ENCODE measurements at places on chromosomes 6 and 20. TPM values are rescaled to one million over a fixed set of nuclear protein-coding genes. Genes with fewer than 3 reads are reported as not detected.

DNA sequence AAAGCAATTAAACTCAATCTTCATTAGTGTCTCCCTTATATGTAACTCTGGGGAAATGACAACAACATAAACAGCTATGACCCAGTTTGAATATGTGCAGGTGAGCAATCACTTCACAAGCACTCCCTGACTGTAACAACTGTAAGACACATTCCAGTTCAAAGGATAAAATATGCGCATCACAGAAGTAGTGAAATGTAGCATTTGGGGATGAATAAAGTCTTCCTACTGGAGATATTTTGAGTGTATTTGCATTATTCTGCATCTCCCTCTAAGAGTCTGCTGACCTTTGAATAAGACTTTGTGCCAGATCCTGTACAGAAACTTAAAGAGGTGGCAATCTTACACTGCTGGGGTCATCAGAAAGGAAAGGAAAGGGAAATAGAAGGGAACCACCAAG, 179.5 kb upstream of the TBX18 start:
- DNase-seq, result no peak

GRCh38 chr6:15096894-15097837, 148.7 kb upstream of the JARID2 start:
- DNase-seq, result no peak

GRCh38 chr6:141303907-141304306, 828.8 kb upstream of the GJE1 start:
- no peak for DNase-seq

Gene ADGRG6
- total RNA-seq, result 5.8 TPM

Measured in ovary (tissue), 10 donors.